ENCODE measurements at places on chromosomes 4 and X. TPM values are rescaled to one million over a fixed set of nuclear protein-coding genes. Genes with fewer than 3 reads are reported as not detected.

GRCh38 chr4:28225050-28225449 is 1364.4 kb downstream of the STIM2 start:
- no peak for DNase-seq

DNA sequence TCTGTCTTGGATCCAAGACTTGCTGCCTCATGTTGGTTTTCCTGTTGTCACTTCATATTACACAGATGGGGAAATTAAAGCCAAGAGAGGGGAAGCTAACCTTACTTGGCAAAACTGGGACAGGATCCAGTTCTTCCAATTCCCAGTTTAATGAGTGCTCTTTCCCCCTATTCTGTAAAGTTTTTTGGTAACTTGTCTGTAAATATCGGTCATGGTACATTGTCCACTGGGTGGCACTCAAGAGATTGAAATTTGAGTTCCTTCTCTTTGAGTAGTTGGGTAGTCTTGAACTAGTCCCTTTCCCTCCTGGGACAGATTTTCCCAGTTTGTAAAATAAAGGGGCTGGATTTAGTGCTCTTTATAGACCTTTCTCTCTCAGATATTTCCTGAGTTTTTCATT is 12.4 kb upstream of the EOLA2 start:
- no peak for DNase-seq

GRCh38 chrX:44480591-44480990 is 62.1 kb downstream of the FUNDC1 start:
- DNase-seq, result no peak

DNA sequence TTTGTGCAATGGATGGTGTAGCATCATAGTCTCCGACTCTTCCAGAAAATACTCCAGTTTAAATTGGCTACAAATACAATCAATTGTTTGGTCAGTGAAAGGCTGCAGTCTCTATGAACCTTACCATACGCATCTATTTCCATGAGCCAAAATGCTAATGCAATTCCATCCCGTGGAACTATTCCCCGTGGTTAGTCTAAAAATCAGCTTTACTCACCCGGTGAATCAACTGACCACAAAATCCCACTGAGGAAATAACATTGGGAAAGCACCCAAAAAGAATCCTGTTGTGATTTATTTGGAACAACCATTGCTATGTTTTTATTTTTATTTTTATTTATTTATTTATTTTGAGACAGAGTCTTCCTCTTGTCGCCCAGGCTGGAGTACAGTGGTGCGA is 87.1 kb downstream of the DHX15 start:
- no peak for DNase-seq

DNA sequence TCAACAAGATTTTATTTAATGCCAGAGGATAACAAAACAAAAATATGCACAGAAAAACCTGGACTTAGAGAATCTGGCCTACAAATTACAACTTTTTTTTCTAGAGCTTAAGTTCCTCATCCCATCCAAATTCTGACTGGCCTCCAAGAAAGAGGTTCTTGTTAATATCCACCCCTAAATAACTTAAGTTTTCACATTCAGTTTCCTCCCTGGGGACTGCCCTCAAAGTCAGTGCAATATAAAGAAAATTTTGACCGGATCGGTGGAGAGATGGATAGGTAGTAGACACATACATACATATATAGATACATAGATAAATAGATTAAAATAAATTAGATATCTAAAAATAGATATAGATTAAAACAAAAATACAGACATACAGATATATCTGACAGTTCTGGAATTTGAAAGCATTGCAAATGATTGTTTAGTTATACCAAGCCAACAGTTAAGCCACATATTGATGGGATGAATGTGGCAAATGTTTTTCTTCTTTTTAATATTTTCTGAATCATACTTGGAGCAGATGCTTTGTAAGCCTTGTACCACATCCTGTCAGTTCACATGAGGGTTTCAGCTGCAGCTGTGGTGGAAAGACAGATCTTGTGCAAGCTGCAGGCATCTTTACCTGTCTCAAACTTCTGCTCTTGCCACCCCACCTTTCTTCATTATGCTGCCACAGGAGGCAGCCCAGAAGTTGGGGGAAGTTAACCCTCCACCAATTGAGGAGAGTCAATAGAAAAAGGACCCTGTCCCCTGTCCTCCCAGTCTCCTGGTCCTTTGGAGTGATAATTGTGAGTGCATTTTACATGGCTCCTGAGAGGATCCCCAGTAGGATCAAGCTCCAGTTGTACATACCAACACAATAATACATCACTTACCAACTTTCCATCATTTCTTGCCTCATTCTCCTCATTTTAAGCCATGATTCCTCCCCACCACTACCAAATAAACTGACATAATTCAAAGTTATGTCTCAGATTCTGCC is 58.5 kb upstream of the PRDM8 start:
- DNase-seq, result no peak

- DNase-seq, result no peak
Observed at GRCh38 chr4:43776371-43776770, 672.2 kb downstream of the KCTD8 start.

DNA sequence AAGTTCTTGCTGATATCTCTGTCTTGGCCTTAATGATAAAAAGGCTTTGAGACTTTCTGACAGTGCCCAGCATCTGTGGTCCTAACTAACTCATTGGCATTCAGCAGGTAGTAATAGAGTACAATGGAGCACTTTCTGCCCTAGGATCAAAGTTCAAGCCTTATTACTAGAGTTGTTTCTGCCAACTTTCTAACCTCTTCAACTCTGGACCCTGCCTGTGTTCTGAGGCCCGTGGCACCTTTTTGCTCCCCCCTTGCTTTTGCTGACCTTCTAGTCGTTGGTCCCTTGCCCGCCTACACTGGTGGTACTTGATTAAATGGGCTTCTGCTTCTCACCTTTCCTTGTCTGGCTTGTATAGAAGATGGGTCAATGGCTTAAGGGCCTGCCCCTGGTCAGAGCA is 126.3 kb downstream of the PPARGC1A start:
- no peak for DNase-seq

DNA sequence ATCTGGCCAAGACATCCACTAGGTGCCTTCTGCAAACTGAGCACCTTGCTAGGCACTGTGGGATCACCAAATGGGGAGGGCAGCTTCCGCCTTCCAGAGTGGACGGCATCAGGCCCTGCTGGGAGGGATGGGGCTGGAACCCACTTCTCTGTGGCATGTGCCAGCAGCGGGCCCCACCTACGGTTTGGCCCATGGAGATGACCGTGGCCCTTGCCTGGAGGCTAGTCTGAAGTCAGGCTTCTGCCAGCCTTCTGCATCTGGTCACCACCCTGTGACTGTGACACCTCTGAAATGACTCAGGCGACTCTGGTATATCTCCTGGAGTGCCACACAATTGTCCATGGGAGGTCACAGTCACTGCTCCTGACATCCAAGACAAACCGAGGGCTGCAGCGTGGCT is 7.2 kb downstream of the SSR4 start:
- DNase-seq, result no peak

DNA sequence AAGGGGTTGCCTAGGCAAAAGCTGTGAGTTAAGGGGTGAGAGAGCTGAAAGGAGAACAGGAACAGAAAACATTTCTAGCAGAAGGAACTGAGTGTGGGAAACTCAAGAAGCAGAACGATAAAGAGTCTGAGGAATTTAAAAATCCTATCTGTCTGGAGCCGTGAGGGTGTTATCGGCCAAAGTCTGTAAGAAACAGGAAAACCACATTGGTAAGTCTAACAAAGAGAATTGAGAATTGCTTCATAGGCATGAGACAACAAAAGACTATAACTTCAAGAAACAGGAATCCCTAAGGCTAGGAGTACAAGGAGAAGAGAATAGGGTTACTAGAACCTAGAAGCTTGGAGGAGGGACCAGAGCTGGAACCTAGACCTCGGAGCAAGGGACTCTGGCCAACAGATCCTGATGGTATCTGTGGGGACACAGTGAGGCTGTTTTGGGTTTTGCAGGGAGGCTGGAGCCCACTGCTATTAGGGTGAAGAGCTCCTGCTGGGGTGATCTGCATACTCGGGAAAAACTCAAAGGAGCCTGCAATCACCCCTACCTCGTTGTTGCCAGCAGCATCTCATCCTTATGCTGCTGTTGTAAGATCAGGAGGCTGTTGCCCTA is 175.6 kb downstream of the FBXO8 start:
- no peak for DNase-seq

Gene ELF4
- total RNA-seq, result 13.8 TPM

Gene GRIA3
- total RNA-seq, result 4.9 TPM

GRCh38 chrX:14832151-14832550 is 40.7 kb downstream of the FANCB start:
- no peak for DNase-seq

Measured in posterior vena cava (tissue), 2 donors.